ENCODE measurements at places on chromosomes 16 and 17.

DNA sequence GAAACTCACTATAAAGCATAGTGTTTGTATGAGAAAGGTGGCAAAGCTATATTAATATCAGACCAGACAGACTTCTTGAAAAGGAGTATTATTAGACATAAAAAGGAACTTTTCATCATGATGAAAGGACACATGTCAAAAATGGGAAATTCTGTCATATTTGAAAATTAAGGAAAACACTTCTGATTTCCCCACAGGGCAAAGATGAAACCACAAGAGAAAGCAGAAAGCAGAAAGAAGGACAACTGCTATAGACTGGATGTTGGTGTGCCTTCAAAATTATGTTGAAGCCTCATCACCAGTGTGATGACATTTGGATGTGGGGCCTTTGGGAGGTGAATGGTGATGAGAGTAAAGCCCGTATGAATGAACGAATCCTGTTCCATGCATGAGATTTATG lies 193.0 kb downstream of the STX8 start:
- DNase-seq, result no peak

DNA sequence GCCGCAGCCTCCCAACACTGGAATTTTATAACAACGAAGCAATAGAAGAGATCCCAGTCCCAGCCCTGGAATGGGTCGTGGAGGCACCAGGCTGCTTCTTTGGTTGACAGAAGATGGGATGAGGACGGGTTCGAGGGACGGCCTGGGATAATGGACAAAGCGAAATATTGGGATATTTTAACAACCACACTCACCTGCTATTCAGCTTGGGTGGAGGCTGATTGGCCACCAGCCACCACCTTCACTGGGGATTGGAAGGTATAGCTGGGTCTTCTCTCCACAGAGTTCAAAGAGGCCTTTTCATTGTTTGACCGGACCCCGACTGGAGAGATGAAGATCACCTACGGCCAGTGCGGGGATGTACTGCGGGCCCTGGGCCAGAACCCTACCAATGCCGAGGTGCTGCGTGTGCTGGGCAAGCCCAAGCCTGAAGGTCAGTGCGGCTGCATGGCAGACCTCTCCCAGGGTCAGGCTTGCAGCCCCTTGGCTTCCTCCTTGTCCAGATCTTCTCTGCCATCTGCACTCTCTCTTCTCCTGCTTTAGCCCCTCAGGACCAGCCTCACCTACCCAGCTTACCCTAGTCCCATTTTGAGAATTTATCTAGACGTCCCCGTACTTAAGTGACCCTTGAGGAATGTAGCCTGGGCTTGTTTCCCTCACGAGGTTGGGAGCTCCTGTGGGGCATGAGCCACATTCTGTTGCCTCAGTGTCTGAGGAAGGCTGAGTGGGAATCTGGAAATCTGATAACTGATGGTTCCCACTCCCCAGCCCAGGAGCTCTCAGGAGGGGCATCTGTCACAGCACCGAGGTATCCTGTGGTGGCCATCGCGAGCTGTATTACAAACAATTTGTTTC lies 10.7 kb downstream of the MYL4 start:
- no peak for DNase-seq

GRCh38 chr17:82201498-82201910 lies 11.1 kb downstream of the CCDC57 start:
- DNase-seq, result no peak

DNA sequence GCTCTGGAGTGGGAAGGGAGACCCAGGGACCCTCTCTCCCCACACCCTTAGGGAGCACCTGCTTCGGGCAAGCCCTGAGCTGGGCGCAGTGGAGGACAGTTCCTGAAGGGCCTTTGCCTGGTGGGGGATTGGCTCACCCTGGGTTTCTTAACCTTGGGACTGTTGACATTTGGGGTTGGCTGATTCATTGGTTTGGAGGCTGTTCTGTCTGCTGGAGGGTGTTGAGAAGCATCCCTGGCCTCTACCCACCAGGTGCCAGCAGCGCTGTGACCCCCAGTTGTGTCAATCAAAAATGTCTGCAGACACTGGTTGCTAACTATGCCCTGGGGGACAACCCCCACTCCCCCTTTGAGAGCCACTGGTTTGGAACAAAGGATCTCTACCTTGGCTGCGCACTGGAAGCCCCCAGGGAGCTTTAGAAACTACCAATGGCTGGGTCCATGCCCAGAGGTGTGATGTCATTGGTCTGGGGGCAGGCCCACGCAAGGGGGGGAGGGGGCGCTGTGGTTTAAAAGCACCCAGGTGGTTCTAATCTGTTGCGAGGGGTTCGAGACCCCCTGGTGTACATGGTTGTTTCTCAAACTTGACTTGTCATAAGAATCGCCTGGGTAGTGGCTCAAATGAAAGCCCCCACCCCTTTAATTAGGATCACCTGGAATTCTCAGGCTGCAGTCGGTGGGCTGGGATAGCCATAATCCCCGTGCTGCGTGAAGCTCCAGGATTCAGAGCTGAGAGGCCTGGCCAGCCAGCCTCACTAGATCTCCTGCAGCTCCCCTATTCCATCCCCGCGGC lies 151.9 kb upstream of the GSE1 start:
- DNase-seq, result peak; percentile 68

GRCh38 chr17:38919316-38920078 lies 5.9 kb upstream of the LASP1NB start:
- no peak for DNase-seq

DNA sequence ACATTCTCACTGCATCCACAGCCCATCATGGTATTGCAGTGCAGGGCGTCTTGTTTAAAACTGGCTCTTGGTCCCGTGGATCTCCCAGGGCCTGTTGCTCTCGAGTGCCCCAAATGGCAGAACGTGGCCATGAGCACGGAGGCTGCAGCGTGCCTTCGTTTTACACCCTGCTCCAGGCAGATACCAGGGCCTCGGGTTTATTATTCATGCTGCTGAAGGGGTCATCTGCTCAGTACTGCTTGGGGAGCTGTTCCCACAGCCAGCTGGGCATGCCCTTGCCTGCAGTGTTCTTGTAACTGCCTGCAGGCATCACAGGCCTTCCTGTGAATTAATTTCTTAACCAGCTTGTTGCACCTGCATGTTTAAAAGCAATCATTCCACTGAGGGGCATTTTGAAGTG lies 129.7 kb upstream of the CHMP6 start:
- DNase-seq, result peak; percentile 43

- DNase-seq, result no peak
Observed at GRCh38 chr16:54466233-54466632, 179.6 kb upstream of the IRX3 start.

GRCh38 chr16:27844826-27845225 lies 218.7 kb downstream of the GSG1L start:
- no peak for DNase-seq

DNA sequence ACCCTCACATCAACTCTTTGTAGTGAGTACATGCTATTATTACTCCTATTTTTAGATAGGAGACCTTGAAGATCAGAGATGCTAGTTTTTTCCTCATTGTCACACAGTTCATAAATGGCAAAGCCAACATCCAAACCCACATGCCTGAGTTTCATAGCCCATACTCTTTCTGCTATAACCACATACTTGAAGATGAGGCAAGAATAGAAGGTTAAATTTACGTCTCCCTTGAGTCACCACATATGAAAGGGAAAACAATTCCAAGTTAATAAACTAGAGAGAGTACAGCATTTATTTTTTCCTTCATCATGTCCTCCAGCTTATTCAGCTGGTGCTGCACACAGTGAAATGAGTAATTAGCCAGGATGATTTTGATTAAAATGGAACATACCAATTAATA lies 23.7 kb downstream of the NUDT7 start:
- DNase-seq, result no peak

DNA sequence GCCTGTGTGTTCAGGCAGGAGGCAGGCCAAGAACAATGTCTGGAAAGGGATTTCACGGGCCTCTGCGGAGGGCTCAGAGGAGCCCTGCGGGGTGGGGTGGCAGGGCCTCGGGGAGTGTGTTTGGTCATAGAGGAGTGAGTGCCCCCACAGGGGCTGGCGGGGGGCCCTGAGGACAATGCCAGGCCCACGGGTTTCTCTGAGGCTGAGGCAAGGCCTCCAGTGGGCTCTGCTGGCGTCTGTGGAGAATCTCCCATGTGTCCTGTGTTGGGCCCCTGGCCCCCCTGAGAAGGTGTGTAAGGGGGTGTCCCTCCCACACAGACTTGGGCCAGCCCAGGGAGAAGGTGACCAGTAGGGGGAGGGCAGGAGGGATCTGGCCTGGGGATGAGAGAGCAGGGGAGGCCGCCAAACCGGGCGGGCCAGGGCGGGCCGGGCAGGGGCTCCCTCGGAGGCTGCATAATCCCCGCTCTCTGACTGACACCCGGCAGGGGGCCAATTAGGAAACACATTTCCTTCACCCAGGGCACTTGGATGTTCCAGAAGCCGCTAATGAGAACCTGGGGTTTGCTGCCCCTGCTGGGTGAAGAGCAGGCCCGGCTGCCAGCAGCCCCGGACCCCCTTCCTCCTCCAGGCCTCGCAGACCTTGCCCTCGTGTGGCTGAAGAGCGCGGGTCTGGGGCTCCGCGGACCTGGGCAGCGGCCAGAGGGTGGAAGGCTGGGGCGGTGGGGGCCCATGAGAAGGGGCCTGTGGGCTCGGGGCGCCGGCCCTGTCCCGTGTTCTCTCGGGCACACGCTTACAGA lies 204.2 kb downstream of the NTN1 start:
- DNase-seq, result no peak

DNA sequence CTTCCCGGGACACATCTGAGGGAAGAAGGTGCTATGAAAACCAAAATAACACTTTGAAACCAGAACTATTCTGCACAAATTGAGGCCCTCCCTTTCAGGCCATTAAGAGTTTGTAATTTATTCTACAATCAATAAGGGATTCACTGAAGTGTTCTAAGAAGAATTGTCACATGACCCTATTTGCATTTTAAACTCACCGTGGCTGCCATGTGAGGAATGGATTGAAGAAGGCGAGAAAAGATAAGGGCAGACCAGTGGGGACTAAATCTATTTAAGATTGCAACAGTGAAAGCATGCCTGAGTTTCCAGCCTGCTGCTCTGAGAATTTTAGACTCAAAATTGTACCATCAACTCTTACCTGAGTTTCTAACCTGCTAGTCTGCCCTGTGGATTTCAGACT lies 408.8 kb upstream of the SALL1 start:
- DNase-seq, result no peak

- DNase-seq, result peak; percentile 58
Observed at GRCh38 chr17:63151941-63152523, 186.0 kb downstream of the TANC2 start.

- DNase-seq, result peak; percentile 67
Observed at GRCh38 chr17:59848778-59849177, 44.0 kb downstream of the TUBD1 start.

- DNase-seq, result no peak
Observed at GRCh38 chr17:19442731-19443130, 31.7 kb downstream of the RNF112 start.

GRCh38 chr16:75108792-75109731 lies 7.5 kb downstream of the LDHD start:
- peak; percentile 91 for DNase-seq

GRCh38 chr17:3914312-3914670 lies 2.0 kb downstream of the P2RX1 start:
- DNase-seq, result no peak

- DNase-seq, result no peak
Observed at GRCh38 chr16:61149709-61150108, 886.5 kb downstream of the CDH8 start.

DNA sequence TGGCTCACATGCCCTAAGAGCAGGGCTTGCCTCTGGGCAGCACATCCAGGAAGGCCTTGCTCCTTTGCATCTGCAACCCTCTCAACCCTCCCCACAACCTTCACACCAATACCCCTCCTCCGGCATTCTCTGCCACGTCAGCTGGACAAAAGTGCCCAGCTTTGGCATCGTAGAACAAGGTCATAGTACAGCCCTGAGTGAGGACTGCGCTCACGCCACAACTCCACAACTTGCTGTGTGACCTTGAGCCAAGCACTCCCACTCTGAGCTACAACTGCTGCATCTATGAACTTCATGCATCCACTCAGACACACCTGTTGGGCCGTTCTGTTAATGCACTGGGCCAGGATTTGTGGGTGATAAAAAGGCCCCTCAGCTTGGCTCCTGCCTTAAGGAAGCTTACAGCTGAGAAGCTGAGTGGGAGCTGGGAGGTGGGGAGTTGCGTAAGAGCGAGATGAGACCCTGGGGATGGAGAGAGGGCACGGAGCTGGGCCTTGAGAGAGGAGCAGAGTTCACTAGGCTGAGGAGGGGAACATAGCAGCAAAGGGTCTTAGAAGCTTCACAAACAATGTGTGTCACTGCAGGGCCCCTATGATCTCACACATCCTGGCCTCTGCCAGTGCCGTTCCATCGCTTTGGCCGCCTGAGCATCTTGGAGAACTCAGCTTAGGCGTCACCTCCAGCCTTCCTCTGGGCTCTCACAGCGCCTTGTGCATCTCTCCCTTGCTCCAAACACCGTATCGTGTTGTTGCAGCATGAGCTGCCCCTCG lies 8.6 kb upstream of the MRC2 start:
- no peak for DNase-seq

- no peak for DNase-seq
Observed at GRCh38 chr17:58264407-58265103, 16.2 kb downstream of the MPO start.

DNA sequence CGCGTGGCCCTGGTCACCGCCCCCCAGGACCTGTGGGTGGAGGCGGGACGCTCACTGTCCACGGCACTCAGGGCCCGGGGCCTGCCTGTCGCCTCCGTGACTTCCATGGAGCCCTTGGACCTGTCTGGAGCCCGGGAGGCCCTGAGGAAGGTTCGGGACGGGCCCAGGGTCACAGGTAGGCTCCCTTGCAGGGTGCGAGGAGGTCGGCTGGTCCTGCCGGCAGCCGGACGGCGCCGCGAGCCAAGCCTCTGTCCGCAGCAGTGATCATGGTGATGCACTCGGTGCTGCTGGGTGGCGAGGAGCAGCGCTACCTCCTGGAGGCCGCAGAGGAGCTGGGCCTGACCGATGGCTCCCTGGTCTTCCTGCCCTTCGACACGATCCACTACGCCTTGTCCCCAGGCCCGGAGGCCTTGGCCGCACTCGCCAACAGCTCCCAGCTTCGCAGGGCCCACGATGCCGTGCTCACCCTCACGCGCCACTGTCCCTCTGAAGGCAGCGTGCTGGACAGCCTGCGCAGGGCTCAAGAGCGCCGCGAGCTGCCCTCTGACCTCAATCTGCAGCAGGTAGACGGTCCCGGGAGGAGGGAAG lies 1.3 kb downstream of the GUCY2D start:
- no peak for DNase-seq

DNA sequence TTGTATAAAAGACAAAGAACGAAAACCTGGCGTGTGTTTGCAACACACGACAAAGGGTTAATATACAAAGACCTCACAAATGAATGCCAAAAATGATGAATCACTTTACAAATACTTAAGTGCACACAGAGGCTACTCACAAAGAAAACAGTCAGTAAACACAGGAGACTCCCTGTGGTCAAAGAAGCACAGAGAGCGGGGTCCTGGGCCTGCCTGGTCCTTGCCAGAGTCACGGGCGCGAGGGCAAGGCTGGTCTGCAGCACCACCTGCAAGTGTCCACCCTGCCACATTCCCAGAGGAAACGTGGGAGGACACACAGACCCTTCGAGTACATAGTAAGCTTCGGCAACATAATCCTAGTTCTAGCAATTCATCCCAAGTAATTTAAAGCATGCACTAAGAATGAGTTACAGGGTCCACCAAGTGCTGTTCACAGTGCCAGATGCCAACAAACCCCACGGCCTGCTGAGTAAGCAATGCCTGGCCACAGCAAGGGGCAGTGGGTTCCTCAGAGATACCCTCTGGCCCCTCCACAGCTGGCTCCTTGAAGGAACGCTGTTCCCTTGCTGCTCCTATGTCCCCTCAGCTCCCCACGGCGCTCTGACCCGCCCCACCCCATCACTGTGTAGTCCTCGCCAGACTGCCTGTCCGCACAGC lies 24.6 kb upstream of the FAAP100 start:
- DNase-seq, result peak; percentile 91

Data from EH (cell line).